Effector memory CD8-positive, alpha-beta T cell (primary cell): ENCODE measurements at places on chromosomes 7 and 10.

- H3K36me3 ChIP-seq: peaks cover 34% of the 10 kb centered on the region
- DNase-seq: no peak
- no peak overlapping the region for H3K27ac ChIP-seq
- H3K4me1 ChIP-seq: peaks cover 41% of the 10 kb centered on the region
These were observed 3.0 kb upstream of the HOXA1 start for GRCh38 chr7:27098578-27099451.

DNA sequence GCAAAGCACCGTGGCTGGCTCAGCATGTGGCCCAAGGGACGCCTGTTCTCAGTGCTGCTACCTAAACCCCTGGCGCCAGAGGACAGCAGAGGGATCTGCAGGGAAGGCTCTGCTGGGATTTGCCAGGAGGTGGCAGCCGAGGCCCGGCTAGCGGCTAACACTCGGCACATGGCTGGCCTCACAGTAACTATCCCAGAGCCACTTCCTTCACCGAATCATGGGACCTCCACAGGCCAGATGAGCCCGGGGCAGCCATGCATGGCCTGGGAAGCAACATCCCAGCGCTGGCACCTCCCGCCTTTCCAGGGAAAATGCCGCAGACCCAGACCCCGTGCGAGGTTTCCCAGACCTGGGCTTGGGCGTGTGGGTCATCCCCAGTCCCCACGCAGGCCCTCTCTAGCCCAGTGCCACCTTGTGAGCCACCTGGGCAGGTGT lies 36.4 kb downstream of the DPYSL4 start:
- H3K27ac ChIP-seq: no peak overlapping the region
- peak; percentile 27 for DNase-seq
- H3K4me1 ChIP-seq: peaks cover 2% of the 10 kb centered on the region
- no peaks in the 10 kb centered on the region for H3K27me3 ChIP-seq
- H3K4me3 ChIP-seq: no peak overlapping the region

DNA sequence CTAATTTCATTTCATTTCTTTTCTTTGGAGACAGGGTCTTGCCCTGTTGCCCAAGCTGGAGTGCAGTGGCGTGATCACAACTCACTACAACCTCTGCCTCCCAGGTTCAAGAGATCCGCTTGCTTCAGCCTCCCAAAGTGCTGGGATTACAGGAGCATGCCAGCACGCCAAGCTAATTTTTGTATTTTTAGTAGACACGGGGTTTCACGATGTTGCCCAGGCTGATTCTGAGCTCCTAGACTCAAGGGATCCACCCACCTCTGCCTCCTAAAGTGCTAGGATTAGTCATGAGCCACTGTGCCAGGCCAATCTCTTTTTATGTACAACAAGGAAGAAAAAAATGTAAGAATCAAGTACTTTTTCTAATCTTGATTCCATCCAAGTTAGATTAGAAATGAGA lies 10.7 kb upstream of the KMT2E start:
- peaks cover 44% of the 10 kb centered on the region for H3K4me1 ChIP-seq
- DNase-seq: no peak
- peak overlapping the region; percentile 95 for H3K27ac ChIP-seq
- peaks cover 24% of the 10 kb centered on the region for H3K36me3 ChIP-seq

DNA sequence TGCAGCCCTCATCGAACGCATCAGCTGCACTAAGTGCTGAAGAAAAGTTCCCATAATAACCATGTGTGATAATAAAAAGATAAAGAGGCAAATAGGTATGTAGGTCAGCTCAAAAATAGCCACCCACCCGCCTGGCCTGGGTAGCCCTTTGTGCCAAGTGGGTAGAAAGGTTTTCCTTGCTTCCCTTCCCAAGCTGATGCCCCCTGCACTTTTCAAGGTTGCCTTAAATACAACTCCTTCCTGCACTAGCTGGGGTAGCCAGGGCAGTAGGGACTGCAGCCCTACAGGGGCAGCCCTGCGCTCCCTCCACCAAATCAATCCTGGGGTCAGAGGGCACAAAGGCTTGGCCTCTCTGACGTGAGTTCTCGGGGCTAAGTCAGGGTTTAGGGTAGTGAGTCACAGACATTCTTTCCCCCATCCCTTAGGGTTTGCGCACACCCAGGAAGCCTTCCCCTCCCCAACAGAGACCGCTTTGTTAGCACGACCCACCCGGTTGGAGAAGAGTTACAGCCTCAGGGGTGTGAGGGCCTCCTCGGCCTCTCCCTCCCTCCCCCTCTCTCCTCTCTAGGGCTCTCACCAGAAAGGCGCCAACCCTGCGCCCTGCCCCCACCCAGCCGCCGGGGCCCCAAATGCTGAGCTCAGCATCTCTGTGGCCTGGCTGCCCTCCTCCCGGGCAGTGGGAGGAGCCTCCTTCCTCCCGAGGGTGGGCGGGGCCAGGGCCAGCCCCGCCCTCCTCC lies 13.3 kb upstream of the DDIT4 start:
- peak overlapping the region; percentile 91 for H3K4me3 ChIP-seq
- H3K27ac ChIP-seq: peak overlapping the region; percentile 99
- H3K27me3 ChIP-seq: no peaks in the 10 kb centered on the region
- peak; percentile 85 for DNase-seq
- peaks cover 50% of the 10 kb centered on the region for H3K4me1 ChIP-seq

DNA sequence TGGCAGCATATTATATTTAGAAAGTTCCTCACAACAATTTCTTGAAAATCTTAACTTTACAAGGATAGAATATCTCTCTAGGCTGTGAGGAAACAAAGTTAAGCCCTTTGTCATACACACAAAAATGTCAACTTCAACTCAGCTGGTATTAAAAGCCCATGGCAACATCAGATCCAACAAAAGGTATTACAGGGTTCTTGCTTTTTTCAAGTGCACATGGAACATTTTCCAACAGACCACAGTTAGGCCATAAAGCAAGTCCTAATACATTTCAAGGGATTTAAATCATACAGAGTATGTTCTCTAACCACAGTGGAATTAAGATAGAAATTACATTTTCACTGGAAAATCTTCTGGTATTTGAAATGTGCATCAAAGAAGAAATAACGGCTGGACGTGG lies 71.9 kb upstream of the OIT3 start:
- H3K4me3 ChIP-seq: no peak overlapping the region
- no peak for DNase-seq
- no peaks in the 10 kb centered on the region for H3K27me3 ChIP-seq

DNA sequence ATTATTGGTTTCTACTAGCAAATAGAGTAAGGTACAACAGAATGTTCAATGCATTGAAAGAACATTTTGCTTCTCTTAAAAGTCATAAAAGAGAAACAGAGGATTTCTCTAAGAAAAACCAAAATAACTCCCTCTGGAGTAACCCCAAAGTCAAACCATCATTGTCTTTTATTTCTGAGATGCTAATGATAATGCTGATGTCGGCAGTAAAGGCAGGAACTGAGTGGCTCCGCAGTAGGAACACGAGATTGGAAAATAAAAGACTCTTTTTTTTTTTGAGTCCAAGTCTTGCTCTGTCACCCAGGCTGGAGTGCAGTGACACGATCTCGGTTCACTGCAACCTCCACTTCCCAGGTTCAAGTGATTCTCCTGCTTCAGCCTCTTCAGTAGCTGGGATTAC lies 2.7 kb upstream of the USP54 start:
- H3K27me3 ChIP-seq: no peaks in the 10 kb centered on the region
- no peaks in the 10 kb centered on the region for H3K36me3 ChIP-seq
- H3K27ac ChIP-seq: no peak overlapping the region
- DNase-seq: no peak

GRCh38 chr7:88885131-88885530 lies 89.6 kb upstream of the TEX47 start:
- no peaks in the 10 kb centered on the region for H3K27me3 ChIP-seq
- H3K27ac ChIP-seq: no peak overlapping the region
- no peak overlapping the region for H3K4me3 ChIP-seq
- no peak for DNase-seq
- H3K36me3 ChIP-seq: no peaks in the 10 kb centered on the region
- no peaks in the 10 kb centered on the region for H3K4me1 ChIP-seq

- no peak for DNase-seq
- H3K4me1 ChIP-seq: no peaks in the 10 kb centered on the region
- no peak overlapping the region for H3K27ac ChIP-seq
- H3K27me3 ChIP-seq: peaks cover 57% of the 10 kb centered on the region
These were observed 34.8 kb downstream of the HTR5A start for GRCh38 chr7:155104913-155105312.

GRCh38 chr10:101704331-101704730 lies 9.4 kb upstream of the FBXW4 start:
- no peak overlapping the region for H3K27ac ChIP-seq
- DNase-seq: no peak
- peaks cover 51% of the 10 kb centered on the region for H3K27me3 ChIP-seq

DNA sequence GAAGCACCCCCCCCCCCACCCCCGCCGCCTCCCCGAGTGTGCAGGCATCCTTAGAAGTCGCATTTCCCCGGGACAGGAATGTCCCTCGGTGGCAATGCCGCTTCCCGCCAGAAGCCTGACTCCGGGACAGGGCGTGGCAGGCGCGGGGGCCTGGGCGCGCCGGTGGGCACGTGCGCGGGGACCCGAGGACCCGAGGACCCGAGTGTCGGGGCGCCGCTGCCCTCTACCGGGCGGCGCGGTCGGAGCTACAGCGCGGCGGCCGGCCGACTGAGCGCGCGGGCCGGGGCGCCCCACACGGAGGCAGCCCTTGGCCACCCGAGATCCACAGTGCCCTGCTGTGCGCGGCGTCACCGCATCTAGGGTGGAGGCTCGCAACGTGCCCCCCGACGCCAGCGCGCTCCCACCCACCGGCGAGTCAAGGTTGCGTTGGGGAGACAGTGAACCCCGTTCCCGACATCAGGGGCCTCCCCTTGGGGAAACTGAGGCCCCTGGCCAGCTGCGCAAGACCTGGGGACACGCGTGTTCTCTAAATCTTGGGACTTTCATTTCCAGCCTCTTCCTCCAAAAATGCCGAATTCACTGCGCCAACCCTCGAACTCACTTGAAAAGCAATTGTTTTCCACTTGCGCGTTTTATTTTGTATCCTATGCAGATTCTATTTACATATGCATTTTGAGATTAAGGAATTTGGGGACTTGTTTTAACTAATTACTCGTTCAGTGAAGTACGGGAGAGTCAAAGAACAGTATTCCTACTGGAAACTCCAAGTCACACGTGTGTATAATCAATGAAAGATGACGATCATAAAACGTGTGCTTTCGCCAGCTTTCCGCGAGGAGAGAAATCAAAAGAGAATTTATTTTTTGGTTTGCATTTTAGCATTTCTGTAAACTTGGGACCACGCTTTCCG lies 3.1 kb upstream of the CUX1 start:
- peaks cover 17% of the 10 kb centered on the region for H3K4me1 ChIP-seq
- peak overlapping the region; percentile 55 for H3K27ac ChIP-seq
- peak overlapping the region; percentile 93 for H3K4me3 ChIP-seq
- peak; percentile 41 for DNase-seq
- no peaks in the 10 kb centered on the region for H3K27me3 ChIP-seq
- peaks cover 5% of the 10 kb centered on the region for H3K36me3 ChIP-seq

DNA sequence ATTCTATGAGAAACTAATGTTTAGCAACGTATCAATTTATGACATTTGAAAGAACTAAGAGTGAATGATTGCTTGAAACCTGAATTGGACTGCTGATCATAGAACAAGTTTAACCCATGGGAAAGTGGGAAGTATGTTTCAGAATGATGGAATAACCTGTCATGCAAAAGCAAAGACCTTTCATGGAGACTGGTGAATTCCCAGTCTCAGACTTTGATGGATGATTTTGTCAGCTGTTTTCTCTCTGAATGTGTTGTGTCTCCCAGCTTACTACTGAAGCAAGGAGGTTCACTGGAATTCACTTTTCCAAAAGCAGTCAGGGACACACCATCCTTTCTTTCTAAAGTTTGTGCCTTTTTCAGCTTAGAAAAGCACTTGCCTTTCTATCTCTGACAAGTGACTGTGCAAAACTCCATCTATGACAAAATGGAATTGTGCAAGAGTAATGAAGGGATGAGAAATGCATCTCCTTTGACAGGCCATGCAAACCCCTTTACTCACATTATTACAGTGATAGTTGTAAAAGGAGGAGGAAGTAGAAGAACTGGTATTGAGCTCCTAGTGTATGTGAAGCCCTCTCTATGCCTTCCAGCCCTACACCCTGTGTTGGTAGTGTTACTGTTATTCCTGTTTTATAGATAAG lies 176.1 kb downstream of the PRKG1 start:
- H3K27ac ChIP-seq: no peak overlapping the region
- H3K4me3 ChIP-seq: no peak overlapping the region
- DNase-seq: no peak
- H3K27me3 ChIP-seq: no peaks in the 10 kb centered on the region
- no peaks in the 10 kb centered on the region for H3K4me1 ChIP-seq
- no peaks in the 10 kb centered on the region for H3K36me3 ChIP-seq

- H3K27ac ChIP-seq: no peak overlapping the region
- H3K36me3 ChIP-seq: no peaks in the 10 kb centered on the region
- H3K4me1 ChIP-seq: peaks cover 18% of the 10 kb centered on the region
- H3K27me3 ChIP-seq: peaks cover 37% of the 10 kb centered on the region
These were observed 24.7 kb upstream of the ADCYAP1R1 start for GRCh38 chr7:31027161-31027965.
